Stimulated activated CD8-positive, alpha-beta memory T cell treated with anti-CD3 and anti-CD28 coated beads, Interleukin-7, amount 100 ng/mL, for 48 hours (primary cell): ENCODE measurements at places on chromosomes 7 and 10.

GRCh38 chr10:125263551-125263950 lies 103.2 kb upstream of the CTBP2 start:
- DNase-seq = no peak

DNA sequence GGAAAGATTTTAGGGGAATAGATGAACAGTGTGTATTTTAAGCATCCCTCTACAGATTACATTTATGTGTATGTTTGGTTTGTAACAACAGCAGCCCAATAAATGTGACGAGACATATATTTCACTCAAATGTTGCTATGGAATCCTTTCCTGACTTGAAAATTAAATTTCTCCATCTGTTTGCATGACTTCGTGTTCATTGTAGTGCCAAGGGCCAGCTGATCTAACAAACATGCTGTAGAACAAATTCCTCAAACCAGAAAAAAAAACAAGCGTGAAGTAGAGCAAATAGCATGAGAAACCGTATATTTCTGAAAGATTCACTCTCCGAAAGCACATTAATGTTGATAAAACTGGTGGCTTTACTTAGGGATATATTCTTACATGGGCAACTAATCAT lies 87.8 kb downstream of the NRCAM start:
- DNase-seq = no peak

DNA sequence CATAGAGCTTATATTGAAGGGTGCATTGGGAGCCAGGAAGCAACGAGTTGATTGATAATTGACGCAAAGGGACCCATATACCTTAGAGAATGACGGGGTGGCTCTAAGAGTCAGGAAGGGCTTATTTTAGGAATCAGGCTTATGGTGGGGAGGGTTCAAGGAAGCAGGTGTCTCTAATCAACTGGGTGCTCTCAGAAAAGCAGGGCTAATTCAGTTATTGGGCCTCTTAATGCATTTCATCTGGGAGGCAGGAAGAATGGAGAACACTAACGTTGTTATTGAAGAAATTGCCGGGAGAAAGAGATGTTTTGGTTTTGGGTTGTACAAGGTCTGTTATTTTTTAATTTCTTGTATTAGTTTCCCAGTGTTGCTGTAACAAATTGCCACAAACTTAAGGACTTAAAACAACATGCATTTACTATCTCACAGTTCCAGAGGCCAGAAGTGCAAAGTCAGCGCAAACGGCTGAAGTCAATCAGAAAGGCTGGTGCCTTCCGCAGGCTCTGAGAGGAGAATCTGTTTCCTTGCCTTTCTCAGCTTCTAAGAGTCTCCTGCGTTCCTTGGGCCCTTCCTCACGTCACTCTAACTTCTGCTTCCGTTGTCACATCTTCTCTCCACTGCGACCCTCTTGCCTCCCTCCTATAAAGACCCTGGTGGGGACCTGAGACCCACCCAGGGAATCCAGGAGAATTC lies 328.4 kb upstream of the C7orf33 start:
- DNase-seq = no peak

DNA sequence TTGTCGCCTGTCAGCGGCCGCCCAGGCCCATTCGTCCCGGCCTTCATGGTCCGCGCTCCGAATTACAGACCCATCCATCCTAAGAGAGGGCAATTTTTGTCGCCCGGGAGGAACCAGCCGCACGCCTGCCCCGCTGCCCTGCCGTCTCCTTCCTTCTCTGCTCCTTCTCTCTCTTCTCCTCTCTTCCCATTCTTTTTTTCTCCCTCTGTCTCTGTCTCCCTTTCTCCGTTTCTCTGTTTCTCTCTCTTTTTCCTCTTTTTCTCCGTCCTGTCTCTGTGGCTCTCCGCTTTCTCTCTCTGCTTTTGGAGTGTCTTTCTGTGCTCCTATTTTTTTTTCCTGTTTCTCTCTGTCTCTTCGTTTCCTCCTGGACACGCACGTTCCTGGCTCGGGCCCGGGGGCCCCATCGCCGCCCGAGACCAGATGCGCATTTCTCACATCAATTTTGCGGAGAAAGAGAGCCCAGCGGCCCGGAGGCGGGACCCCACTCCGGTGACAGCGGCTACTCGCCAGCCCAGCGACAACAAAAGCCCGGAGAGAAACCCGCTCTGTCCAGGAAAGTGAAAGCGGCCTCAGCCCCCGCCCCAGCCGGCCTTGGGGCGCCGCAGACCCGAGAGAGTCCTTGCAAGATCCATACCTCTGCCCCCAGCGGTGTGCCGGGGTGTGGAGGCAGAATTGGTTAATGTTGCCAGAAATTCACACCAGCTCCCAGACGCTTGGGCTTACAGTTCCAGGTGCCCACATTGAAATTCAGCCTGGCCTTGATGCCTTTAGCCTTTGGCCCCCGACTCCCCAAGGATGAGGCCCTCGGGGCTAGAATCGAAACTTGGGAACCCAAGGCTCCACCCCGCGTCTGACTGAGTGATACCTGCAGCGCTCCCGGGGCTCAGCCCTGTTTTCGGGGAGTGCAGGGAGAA lies 4.1 kb downstream of the LBX1 start:
- DNase-seq = no peak

GRCh38 chr10:102493771-102494170 lies 8.7 kb downstream of the ACTR1A start:
- DNase-seq = no peak

GRCh38 chr10:79378647-79379511 lies 31.6 kb downstream of the PPIF start:
- no peak for DNase-seq

DNA sequence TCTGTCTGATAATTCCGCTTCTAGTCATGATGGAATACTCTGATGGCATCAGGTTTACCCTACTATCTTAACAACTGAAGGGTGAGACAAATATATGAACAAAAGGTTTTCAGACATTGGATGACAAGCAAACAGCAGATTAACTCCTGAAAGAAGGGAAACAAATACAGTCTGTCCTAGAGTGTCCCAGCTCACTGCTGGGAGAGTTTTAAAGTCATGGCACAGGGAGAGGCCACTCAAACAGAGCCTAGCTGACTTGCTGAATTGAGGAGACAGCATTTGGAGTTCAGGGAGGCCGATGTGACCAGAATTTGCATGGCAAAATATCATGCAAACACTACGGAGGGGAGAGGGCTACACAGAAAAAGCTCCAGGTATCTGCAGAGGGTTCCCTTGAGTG lies 73.1 kb downstream of the MDH2 start:
- no peak for DNase-seq

GRCh38 chr10:28915989-28916588 lies 238.8 kb downstream of the BAMBI start:
- DNase-seq = no peak

- DNase-seq = no peak
Measured at GRCh38 chr10:28530751-28531150, 2.2 kb upstream of the WAC start.

GRCh38 chr10:88879534-88880281 lies at the start of gene STAMBPL1:
TSS of gene STAMBPL1 (plus strand) at chr10:88880245. CDS start at chr10:88901709, 21,464 bp downstream.
- peak; percentile 62 for DNase-seq

- DNase-seq = no peak
Measured at GRCh38 chr7:106621393-106622132, 39.4 kb downstream of the CCDC71L start.

GRCh38 chr7:41847606-41848005 lies 144.7 kb upstream of the INHBA start:
- DNase-seq = no peak

DNA sequence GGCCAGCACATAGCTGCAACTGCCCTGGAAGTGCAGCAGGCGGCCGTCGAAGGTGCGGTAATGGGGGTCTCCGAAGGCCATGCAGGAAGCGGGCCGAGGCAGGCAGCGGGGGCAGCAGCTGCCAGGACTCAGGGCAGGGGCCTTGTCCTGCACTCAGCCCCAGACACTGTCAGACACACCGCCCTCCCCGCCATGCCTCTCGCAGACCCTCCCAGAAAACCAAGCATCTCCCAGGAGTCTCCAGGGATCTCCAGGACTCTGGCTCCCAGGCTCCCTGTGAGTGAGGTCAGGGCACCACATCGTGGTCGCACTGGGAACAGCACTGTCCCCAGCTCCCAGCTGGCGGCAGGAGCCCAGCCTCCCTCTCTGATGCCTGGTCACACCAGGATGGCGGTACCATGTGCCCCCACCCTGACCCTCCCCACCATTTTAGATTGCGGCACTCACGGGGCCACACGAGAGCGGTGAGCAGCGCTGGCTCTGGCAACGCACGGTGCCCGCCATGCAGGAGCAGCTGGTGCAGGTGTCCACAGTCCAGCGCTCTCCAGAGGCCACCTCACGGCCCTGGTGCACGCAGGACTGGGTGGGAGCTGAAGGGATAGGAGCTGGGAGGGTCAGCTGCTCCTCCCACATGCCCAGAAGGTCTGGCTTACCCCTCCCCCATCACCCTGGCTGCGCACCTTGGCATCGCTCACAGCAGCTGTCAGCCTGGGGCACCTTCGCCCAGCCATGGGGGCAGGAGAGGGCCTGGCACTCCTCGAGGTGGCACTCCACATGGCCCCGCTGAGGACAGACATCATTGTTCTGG lies 17.5 kb downstream of the ATP6V1F start:
- no peak for DNase-seq

GRCh38 chr10:27742195-27743011 lies 3.2 kb downstream of the MKX start:
- DNase-seq = peak; percentile 74

- DNase-seq = no peak
Measured at GRCh38 chr10:120075349-120075748, 182.8 kb downstream of the SEC23IP start.

GRCh38 chr10:21069929-21070700 lies 173.0 kb upstream of the NEBL start:
- DNase-seq = no peak

GRCh38 chr10:93198401-93199131 lies 124.9 kb downstream of the CYP26A1 start:
- no peak for DNase-seq

DNA sequence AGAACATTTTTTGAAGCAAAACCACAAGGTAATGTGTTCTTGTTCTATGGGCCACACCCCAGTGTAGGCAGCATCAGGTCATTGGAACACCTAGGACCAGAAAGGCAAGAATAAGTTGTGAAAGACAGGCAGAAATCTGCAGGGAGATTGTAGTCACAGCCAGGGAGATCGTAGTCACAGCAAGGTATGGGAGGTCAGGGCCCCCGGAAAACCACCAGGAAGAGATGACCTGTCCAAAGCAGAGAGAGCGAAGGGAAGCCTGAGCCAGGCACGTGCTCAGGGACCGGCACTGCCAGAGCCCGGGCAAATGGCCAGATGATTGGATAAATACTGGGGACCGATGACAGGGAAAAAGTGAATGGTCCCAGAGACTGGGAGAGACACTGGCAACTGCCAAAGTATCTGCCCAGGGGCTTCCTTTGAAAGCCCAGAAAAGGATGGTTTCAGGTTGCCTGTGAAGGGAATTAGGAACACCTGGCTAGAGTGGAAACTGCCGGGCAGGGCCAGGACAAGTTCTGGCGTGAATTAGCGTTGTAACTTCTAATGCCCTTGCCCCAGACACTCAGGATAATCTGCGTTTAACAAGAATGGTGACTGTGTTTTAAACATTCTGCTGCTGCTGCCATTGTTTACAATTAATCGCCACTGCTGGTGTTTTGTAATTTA lies 3.9 kb upstream of the NOBOX start:
- DNase-seq = no peak

DNA sequence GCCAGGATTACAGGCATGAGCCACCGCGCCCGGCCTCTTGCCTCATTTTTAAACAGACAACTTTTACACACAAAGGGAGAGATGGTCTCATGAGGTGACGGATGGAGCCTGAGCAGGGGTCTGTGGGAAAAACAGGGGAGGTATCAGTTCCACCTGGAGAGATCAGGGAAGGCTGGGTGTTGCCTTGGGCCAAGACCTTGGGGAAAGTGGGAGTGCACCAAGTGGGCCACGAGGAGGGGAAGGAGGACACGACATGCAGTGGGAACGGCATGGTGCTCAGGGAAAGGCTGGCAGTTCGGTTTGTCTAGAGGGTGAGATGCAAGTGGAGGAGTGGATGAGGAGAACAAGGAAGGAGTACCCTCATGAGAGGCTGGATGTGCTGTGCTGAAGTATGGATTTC lies 8.9 kb upstream of the ZNF777 start:
- no peak for DNase-seq

GRCh38 chr10:33422471-33423153 lies 88.1 kb upstream of the NRP1 start:
- DNase-seq = no peak

DNA sequence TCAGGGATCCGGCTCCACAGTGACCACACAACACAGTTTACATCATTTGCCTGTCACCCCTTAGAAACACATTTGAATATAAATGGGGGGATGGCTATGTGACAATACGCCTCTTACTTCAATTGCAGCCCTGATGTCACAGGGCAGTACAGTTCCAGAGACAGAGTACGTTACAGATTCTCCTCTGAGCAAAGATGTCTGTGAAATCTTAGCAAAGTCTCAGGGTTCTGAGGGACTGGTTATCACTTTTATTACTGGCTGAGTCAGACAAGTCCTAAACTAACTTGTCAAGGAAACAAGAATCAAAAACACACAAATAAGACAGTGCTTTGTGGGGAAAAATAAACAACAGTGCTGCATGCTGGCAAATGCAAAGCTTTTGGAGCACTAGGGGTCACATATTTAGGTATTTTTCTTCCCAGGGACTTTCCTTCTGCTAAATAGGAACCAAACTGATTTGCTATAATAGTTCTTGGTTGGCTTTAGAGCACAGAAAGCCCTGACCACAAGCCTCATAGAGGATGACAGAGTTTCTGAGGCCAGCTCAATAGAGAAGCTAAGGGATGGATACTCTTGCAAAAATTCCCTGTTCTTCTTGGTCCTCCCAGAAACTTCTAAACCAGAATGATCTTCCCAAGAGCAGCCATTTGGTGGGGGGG lies 501.6 kb downstream of the GRID1 start:
- no peak for DNase-seq

DNA sequence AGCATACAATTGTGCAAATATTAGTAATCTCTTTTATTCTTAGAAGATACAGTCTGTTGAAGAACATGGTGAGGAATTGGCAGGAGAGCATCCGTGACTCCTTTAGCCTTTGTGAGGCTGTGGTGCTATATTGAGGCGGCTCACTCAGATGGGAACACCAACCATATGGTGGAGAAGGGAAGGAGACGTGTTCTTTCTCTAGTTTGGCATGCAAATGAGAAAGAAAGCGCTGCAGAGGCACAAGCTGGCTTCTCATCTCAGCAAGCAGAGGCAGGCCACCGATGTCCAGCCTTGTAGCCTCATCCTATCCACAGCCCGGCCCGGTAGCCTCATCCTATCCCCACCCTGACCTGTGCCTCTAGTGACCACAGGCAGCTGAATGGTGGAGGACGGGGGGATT lies 288.3 kb downstream of the CAMK1D start:
- DNase-seq = no peak

DNA sequence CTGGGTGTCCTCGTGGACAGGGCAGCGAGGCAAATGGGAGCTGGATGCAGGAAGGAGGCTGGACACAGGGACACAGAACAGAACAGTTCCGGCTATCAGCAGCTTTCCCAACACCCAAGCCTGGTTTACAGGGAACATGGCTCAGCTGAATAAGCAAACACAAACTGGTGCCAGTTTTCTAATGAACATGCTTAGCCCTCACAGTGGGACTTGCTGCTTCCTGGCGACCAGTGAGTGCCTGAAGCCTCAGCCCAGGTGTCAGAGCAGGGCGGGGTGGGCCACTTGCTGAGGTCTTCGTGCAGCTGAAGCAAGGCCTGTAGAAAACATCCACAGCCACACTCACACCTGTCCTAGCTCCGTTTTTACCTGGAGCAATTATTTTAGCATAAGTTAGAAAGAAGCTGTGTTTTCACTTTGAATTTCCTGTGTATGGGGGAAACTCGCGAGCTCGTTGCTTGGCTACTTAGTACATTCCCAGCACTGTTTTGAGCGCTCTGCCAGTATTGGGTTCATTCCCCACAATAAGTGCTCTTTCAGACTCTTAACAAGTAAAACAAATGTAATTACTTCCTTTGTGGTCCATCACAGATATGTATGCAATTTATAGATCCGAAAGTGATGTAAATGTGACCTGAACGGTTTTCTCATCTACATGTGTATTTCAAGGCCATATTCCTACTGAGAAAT lies 261.2 kb upstream of the SHH start:
- no peak for DNase-seq
